Activated CD8-positive, alpha-beta memory T cell treated with anti-CD3 and anti-CD28 coated beads for 48 hours (primary cell): ENCODE measurements at places on chromosomes 7 and 10.

DNA sequence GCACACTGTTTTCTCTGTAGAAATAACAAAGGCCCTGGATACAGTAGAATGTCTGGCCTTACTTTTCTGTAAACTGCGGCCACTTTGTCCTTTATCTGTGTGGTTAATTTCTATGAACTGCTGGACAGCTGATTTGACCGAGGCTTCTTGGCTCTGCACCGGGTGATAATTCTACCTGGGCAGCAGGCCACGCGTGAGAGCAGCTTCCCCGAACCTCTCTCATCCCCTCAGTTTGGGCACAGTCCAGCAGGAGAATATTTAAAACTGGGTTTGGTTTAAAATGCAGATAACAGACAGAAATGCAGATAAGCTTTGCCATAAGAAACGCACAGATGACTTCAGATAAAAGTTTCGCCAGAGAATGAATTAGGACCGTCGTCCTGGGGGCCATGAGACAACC, 81.0 kb downstream of the CELF2 start:
- DNase-seq: no peak

DNA sequence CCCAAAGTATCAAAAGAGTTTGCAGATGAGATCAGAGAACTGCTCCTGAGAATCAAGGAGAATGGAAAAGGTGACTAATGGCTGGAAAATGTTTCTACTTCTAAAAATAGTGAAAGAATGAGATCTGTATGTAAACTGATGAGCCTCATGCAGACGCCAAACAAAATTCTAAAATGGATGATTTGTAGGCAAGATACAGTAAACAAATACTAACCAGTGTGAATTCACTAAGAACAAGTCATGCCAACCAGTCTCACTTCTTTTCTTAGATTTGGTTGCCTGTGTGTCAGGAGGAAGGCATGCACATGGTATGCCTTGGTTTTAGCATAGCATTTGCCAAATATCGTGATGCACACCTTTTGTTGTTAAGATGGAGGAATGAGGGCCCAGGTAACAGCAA, 94.9 kb upstream of the PIK3CG start:
- DNase-seq: no peak

GRCh38 chr10:97399843-97400545, 1.1 kb downstream of the RRP12 start:
- no peak for DNase-seq

GRCh38 chr10:26642896-26643653, 54.4 kb upstream of the PDSS1 start:
- no peak for DNase-seq
